ENCODE measurements at places on chromosomes 11 and 22.

- no peak for DNase-seq
These were observed 68.6 kb downstream of the KCNQ1 start for GRCh38 chr11:2513441-2513840.

DNA sequence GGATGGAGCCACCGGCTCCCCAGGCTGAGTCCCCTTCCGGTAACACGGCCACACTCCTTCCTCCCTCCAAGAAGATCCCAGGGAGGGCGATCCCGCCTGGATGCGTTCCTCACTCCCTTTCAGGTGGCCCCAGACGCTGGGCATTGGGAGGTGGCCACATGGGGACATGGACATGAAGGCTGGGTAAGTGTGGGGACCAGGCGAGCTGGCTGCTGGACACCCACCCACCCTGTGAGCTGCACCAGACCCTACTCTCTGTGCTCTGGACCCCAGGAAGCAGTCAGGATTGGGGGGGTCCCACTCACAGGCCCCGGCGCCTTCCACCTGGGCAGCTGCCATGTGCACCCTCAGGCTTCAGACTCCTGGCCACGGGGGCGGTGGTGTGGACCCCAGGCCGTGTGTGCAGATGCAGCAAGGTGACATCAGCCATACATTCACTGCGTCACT lies 932.8 kb downstream of the BRD1 start:
- no peak for DNase-seq

GRCh38 chr22:40322021-40322420 lies 24.3 kb upstream of the ADSL start:
- no peak for DNase-seq

DNA sequence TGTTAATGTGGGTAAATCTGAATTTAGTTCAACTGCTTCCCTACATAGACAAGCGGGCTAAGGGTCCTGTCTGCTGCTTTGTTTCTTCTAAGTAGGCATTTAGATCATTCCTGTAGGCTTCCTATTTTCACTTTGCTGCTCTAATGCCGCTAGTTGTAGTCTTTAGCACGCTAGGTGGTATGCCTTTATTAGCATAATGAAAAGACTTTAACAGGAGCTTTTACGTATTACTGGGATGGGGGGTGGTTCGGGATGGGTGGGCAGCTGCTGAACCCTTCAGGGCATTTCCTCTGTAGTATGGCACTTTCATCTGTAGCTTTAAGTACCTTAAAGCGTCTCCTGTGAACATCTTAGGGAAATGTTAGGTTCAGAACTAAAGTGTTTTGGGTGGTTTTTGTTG lies 85.3 kb downstream of the GGT1 start:
- DNase-seq = no peak

GRCh38 chr11:126101930-126102283 lies 39.2 kb upstream of the CDON start:
- no peak for DNase-seq

- DNase-seq = no peak
These were observed 104.6 kb upstream of the SORL1-AS1 start for GRCh38 chr11:121557348-121557747.

DNA sequence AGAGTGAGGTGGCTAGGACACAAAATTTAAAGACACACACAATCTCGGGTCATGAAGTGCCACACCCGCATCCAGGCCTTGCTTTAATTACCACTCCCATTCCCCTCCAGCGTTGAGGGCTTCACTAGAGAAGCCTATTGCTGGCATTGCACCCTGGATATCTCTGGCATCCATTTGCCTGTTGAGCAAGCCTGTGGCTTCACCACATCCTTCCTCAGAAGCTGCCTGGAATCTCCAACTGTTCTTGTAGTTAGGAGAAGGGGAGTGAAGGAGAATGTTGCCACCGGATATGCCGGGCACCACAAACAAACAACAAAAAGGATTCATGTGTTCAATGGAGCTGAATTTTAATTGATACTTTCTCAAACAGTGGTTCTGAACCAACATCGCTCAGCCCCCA lies 34.4 kb upstream of the RCN1 start:
- DNase-seq = no peak

- DNase-seq = no peak
These were observed 26.2 kb downstream of the LARGE1 start for GRCh38 chr22:33894036-33894435.

- DNase-seq = peak; percentile 14
These were observed 144.0 kb downstream of the SPON1 start for GRCh38 chr11:14106303-14107049.

- no peak for DNase-seq
These were observed 20.6 kb upstream of the NDUFC2 start for GRCh38 chr11:78100261-78100660.

GRCh38 chr11:128294671-128295050 lies 292.7 kb downstream of the ETS1 start:
- no peak for DNase-seq

DNA sequence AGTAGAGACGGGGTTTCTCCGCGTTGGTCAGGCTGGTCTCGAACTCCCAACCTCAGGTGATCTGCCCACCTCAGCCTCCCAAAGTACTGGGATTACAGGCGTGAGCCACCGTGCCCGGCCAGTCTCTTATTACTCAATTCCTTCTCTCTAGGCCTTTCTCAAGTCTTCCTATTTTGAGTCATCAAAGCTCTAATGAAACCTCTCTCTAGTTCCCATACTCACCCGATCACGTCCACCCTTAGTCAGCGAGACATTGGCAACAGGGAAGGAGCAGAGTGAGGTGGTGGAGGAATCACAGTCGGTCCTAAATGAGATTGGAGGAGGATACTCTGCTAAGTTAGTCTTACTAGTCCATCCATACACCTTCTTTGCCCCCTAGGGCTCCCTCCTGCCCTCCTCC lies 5.0 kb downstream of the BSCL2 start:
- DNase-seq = no peak

Measured in WERI-Rb-1 (cell line).